Renal cortical epithelial cell (primary cell): ENCODE measurements at places on chromosomes 7 and 10. TPM values are rescaled to one million over a fixed set of nuclear protein-coding genes. Genes with fewer than 3 reads are reported as not detected.

Gene PRKG1
- total RNA-seq: 1.0 and 2.3 TPM in 2 replicates

Gene COL13A1
- total RNA-seq: 0.35 and 0.87 TPM in 2 replicates

Gene ABCB8
- total RNA-seq: 31.0 and 43.4 TPM in 2 replicates

Gene HOXA1
- total RNA-seq: 1.0 and 1.8 TPM in 2 replicates

Gene TBXAS1
- total RNA-seq: 10.4 and 35.5 TPM in 2 replicates

Gene SFXN2
- 5.1 and 5.6 TPM in 2 replicates for total RNA-seq
